ENCODE measurements at places on chromosomes 6 and 20. TPM values are rescaled to one million over a fixed set of nuclear protein-coding genes. Genes with fewer than 3 reads are reported as not detected.
A peak's percentile ranks its signal among the peaks of the same experiment; 100 is the strongest.

Gene SYS1
- total RNA-seq: 18.8 TPM

Gene TBC1D20
- total RNA-seq: 36.5 TPM

Gene ACTL10
- total RNA-seq: 1.4 TPM

GRCh38 chr20:3563133-3563532, 92.3 kb downstream of the ATRN start:
- no peak for DNase-seq

- peak; percentile 4 for DNase-seq
Observed at GRCh38 chr6:82072121-82072521, 175.4 kb downstream of the IBTK start.

- no peak for DNase-seq
Observed at GRCh38 chr6:20732896-20733295, 198.6 kb downstream of the CDKAL1 start.

- DNase-seq: peak; percentile 41
Observed at GRCh38 chr6:143158113-143158581, 97.5 kb downstream of the AIG1 start.

DNA sequence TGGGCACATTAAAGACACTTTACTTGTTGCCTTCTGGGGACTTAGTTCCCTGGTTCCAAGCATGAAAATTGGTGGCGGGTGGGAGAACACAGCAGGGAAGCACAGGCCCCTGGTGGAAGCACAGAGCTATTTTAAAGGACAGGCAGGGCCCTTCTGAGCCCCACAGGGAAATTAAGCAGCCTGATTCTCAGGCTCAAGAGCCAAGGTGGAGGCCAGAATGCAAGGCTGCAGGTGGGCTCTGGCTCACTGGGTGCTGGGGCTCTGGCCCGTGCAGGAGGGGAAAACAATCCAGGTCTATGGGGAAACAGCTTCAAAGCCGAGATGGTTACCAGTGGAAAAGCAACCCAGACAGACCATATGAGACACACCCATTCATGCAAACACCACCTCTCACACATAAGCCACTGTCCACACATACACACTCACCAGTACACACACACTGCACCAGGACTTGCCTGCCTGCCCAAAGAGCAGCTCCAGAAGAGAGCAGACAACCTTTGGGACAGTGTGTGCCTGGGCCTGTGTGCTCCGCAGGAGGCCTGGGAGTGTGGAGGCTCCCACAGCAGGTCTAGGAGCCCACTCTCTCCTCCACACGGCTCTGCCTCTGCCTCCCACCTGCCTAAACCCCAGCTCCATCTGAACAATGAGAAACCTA, 30.6 kb downstream of the TFEB start:
- no peak for DNase-seq

Measured in mammary epithelial cell (primary cell).